ENCODE measurements at places on chromosomes 12 and 14. TPM values are rescaled to one million over a fixed set of nuclear protein-coding genes. Genes with fewer than 3 reads are reported as not detected.

Gene TMPO
- 207 TPM for total RNA-seq

Gene CCDC177
- total RNA-seq: not detected

Gene FAM90A1
- total RNA-seq: 0.64 TPM

Gene SERPINA9
- not detected for total RNA-seq

Gene PGF
- total RNA-seq: 6.4 TPM

Gene CCND2
- total RNA-seq: 1.1 TPM

Gene PTGR2
- 22.1 TPM for total RNA-seq

Gene CD163
- 1.4 TPM for total RNA-seq

Gene PLD4
- 0.12 TPM for total RNA-seq

Gene CKAP4
- total RNA-seq: 45.9 TPM

Gene MAP1LC3B2
- 4.7 TPM for total RNA-seq

Gene KRT5
- total RNA-seq: 0.44 TPM
